Activated T-cell treated with anti-CD3 and anti-CD28 coated beads, Interleukin-2, amount 50 U/mL, for 72 hours (primary cell): ENCODE measurements at places on chromosomes 13 and 19. TPM values are rescaled to one million over a fixed set of nuclear protein-coding genes. Genes with fewer than 3 reads are reported as not detected.

KLK4 gene
- not detected for total RNA-seq

PEAK3 gene
- 0.09 TPM for total RNA-seq

DNA sequence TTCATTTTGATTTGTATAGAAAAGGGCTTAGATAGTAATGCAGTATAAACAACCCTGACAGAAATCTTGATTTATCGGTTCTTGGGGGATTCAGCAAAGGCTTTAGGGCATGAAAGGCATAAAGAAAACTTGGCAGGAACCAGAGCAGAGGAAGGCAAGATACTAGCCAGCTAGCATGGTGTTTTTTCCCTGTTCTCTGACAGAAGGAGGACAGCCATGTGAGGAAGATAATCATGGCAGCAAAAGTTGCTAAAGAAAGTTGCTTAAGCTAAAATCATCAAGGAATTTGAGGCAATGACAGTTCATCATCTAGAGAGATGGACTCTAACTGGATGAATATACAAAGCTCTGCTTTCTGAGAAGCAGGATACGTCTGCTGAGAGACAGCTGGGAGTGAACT, 294.1 kb downstream of the KCNRG start:
- no peak overlapping the region for H3K4me3 ChIP-seq
- peaks cover 7% of the 10 kb centered on the region for H3K27me3 ChIP-seq
- peaks cover 6% of the 10 kb centered on the region for H3K4me1 ChIP-seq
- H3K36me3 ChIP-seq: no peaks in the 10 kb centered on the region

DNA sequence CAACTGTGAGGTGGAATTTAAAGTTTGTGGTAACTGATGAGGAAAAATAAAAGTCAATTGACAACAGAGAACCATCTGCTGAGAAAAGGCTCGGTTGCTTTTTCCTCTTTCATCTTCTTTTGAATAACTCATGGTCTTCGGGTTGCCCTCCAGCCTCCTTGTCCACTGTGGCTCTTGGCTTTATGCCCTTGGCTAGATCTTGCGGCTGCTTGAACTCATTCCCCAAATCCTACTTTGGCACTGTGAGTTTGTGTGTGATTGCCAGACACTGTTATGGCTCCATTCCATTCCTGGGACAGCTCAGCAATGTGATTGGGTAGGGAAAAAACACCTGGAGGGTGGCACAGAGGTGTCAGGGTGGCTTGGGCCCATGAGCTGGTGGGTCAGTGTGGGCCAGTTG, 387.4 kb downstream of the DLEU7 start:
- no peak overlapping the region for H3K4me3 ChIP-seq
- H3K36me3 ChIP-seq: no peaks in the 10 kb centered on the region
- H3K27ac ChIP-seq: no peak overlapping the region
- no peaks in the 10 kb centered on the region for H3K27me3 ChIP-seq
- H3K4me1 ChIP-seq: peaks cover 3% of the 10 kb centered on the region

GRCh38 chr13:109419896-109420295, 366.5 kb downstream of the IRS2 start:
- no peaks in the 10 kb centered on the region for H3K4me1 ChIP-seq
- H3K4me3 ChIP-seq: no peak overlapping the region
- DNase-seq: no peak
- no peaks in the 10 kb centered on the region for H3K27me3 ChIP-seq
- H3K36me3 ChIP-seq: no peaks in the 10 kb centered on the region
- H3K27ac ChIP-seq: no peak overlapping the region

DNA sequence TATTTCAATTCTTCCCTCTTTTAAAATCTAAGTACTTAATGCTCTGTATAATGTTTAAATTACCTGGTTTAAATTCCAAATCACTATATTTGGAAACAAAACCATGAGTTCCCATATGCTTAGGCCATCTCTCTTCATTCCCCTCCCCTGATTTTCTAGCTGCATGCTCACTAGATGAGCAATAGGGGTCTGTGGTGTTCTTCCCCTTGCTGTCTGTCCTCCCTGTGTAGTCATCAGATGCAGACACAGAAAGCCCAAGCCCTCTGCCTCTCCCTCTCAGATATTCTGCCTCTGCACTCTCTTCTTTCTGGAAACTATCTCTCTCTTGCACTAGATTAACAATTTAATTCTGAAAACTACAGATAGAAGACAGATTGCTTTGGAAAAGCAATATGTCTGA, 1730.2 kb downstream of the OLFM4 start:
- no peaks in the 10 kb centered on the region for H3K27me3 ChIP-seq
- no peaks in the 10 kb centered on the region for H3K4me1 ChIP-seq
- H3K36me3 ChIP-seq: no peaks in the 10 kb centered on the region
- no peak overlapping the region for H3K27ac ChIP-seq
- no peak overlapping the region for H3K4me3 ChIP-seq

GRCh38 chr19:11256189-11256588, 6.1 kb downstream of the DOCK6 start:
- H3K27ac ChIP-seq: no peak overlapping the region
- no peak for DNase-seq
- H3K27me3 ChIP-seq: peaks cover 5% of the 10 kb centered on the region

DNA sequence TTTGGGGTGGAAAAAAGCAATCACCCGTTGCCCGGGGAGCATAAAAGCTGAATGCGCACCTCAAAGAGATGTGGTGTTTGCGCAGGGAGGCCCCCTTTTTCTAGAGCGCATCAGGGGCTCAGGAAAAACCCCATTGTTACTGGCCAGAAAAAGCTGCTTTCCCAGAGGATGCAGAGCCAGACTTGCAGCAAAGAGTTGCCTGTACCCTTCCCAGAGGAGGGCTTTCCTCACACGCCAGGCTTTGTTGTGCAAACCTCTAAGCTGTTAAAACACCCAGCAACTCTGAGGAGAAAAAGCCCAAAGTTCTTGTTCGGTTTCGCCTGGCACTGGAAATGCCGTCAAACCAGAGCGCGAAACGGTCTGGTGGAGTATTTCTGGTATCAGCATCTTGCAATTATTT, 29.3 kb downstream of the GSX1 start:
- H3K27ac ChIP-seq: no peak overlapping the region
- peaks cover 6% of the 10 kb centered on the region for H3K4me1 ChIP-seq
- H3K36me3 ChIP-seq: no peaks in the 10 kb centered on the region
- no peak for DNase-seq
